ENCODE measurements at places on chromosomes 6 and 20.
A peak's percentile ranks its signal among the peaks of the same experiment; 100 is the strongest.

DNA sequence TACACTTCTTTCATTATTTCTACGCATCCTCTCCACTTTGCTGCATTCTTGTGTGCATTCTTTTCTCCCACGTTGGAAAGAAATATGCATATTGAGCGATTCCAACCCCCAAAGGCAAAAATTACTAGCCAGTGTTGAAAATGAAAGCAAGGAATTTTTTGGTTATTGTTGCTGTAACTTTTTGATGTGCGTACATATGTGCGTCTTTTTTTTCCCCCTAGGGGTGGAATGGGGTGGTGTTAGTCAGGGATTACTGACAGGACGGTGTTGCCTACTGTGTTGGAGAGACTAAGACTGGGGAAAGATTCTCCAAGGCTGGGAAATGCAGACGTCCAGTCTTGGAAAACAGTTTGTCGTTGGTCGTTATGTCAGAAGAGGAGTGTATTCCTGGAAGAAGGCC is 44.2 kb upstream of the ESR1 start:
- DNase-seq = no peak

DNA sequence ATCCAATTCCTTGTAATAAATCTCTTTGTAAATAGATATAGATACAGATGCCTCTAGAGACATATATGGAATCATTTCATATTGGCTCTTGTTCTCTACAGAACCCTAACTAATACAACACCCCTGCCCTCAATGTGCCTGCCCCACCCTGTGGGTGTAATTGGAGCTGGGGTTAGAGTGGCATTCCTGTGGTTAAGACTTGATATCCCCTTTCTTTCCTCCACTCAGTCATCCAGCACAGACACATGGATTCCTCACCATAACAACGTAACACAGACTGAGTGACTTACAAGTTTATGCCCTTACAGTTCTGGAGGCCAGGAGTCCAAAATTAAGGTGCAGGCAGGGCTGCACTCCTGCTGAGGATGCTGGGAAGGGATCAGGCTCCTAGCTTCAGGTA is 42.8 kb downstream of the C6orf118 start:
- DNase-seq = no peak

DNA sequence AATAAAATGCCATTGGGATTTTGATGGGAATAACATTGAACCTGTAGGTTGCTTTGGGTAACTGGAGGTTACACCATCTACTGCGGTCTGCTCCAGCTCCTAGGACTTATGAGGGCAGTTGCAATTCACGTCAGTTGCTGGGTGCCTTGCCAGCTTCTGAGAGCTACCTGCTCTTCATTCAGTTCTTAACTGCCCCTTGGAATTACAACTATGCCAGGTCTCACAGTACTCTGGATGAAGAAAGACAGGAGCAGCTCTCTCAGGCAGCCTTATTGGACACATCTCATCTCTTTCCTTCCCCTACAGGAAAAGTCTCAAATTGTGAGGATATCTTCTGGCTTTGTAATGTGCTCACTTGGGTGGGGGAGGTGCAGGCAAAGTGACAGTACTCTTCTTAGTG is 1643.3 kb downstream of the GRIK2 start:
- no peak for DNase-seq

GRCh38 chr6:5051394-5051793 is 33.7 kb upstream of the PPP1R3G start:
- no peak for DNase-seq

DNA sequence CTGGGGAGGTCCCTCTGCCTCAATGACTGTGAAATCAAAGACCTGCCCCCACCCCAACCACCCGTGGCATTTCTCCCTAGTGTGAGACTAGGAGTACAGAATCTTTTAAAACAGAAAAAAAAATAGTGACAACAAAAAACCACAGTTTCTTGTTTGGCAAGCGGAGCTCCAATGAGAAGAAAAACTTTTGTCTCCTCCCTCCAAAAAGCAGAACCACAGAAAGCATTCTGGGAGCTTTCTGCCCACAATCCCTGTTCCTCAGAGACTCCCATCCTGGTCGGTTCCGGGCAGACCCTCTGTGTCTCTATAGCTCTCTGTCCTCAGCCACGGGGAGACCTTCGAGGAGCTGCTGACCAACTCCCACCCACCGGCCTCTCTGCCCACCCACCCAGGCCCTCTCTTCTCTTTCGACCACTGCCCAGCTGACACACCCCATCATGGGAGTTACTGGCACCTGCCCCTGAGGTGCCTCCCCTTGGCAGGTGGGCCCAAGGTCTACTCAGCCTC is 4.9 kb downstream of the PREX1 start:
- DNase-seq = no peak

GRCh38 chr6:158810155-158811095 is 8.7 kb downstream of the EZR start:
- DNase-seq = no peak

GRCh38 chr20:49894073-49894470 is 21.3 kb downstream of the SPATA2 start:
- no peak for DNase-seq

GRCh38 chr6:7904654-7905319 is 5.8 kb downstream of the TXNDC5 start:
- no peak for DNase-seq

GRCh38 chr6:4809999-4810918 is 34.1 kb downstream of the CDYL start:
- DNase-seq = no peak

DNA sequence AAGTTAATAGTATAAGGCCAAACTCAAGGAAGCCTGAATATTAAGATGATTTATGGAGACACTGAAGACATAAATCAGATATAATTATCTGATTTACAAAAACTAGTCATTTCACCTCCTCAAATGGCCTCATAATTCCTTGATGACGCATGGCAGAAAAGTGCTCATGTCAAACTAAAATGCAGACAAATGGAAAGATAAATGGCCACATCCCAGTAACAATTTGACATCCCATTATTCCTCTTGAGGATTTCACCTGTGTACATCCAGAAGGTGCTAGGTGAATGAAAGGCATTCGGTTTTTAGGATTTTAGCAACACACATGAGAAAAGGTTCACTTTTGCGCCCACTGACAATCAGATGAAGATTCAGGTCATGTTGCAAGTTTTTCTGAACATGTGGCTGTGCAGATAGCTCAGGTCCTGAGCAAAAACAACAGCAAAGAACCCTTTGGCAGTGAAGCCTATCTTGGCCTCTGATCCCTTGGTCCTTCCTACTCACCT is 24.2 kb downstream of the SGK1 start:
- no peak for DNase-seq

- no peak for DNase-seq
These were observed 105.5 kb downstream of the DHX35 start for GRCh38 chr20:39067526-39068216.

DNA sequence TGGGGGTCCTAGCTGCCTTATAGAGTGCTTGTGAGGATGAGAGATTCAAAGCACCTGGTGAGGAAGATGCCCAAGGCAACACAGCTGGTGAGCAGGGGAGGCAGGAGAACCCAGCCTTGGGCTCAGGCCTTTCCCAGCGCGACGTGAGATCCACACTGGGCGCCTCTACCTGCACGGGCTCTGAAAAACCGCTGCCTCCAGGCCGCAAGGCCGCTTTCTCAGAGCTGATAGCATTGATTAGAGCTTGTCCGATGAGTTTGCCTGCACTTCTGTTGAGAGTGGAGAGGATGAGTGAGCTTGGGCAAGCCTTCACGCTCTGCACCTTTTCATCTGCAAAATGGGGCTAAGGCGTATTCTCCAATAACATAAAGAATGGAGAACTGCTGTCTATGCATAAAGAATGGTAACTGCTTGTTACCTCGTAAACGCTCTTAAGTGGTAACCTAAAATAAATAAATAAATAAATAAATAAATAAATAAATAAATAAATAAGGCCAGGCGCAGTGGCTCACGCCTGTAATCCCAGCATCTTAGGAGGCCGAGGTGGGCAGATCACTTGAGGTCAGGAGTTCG is 916 bp downstream of the PABPC1L start:
- DNase-seq = no peak

GRCh38 chr6:108363113-108363512 is 68.3 kb downstream of the AFG1L start:
- no peak for DNase-seq

DNA sequence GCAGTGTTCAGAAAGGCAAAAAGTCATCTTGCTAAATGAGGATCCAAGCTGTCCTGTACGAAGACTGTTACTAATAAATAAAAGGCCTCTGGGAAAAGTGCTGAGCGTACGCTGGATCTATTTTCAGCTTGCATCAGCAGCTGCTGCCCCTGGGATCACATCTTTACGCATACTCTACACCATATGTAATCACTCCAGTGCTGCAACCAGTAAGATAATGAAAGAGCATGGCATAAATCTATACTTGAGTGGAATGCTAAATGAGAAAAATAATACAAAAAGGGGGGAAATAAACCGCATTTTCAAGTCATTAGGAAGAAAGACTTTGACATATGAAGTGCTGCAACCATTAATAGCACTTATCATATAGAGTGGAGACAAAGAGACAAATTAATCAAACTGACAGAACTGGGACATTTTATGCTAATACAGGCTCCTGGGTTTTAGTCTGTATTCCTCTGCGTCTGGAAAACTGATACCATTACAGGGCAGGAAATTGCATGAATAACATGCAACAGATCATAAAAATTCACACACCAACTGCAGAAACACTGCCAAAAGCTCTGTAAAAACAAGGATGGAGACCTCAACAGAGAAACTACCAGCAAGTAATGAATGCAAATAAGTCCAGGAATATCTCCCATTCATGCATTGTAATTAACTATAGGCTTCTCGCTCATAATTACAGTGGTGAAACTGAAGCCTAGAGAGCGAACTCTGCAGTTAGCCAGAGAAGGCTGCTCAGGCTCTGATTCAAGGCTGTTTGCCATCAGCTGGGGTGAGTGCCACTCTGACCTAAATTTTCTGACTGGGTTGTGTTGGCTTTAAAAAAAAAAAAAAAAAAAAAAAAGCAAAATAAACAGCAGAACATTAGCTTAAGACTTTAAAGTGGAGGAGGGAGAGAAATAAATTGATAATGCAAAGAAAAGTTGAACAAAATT is 83.8 kb downstream of the GJA10 start:
- DNase-seq = peak; percentile 97

DNA sequence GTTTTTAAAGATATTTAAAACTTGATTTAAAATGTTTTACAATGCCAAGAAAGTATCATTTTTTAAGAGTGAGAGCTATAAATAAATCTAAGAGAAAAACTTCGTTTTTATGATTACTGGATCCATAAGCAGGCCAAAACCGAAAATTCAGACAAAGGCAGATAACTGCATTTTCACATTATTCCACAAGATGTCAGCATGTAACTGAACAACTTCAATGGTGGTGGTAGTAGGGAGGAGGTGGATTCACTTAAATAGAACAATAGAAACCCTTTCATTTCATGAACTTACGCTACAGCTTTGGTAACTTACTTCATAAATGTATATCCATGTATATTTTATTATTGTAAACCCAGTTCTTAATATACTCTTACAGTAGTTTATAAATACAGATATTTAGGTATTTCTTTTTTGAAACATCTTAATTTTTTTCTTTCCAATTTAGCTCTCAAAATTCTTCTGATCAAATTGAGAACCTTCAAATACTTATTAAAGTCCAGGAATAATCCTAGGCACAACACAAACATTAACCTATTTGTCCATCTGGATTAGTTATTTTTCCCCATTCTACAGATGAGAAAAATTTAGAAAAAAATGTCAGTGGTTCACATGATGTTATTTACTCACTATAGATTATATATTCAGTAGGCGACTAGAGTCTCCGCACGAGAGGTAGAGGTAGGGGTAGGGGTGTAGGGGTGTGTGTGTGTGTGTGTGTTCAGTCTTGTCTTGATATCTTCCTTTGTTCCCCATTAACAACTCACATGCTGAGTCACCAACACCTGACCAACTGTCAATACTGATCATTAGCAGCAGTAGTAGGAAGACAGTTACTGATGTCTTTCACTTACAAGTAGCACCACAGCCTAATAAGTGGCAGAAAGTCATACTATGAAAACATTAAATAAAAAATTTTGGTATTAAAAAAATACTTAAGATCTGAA is 111.5 kb downstream of the ARHGAP18 start:
- DNase-seq = peak; percentile 15

GRCh38 chr6:98648211-98648914 is 186.0 kb upstream of the POU3F2 start:
- no peak for DNase-seq

- DNase-seq = no peak
These were observed 36.8 kb downstream of the ZMYND8 start for GRCh38 chr20:47319517-47320252.

GRCh38 chr6:3286641-3287171 is 28.0 kb downstream of the PSMG4 start:
- DNase-seq = no peak

- DNase-seq = no peak
These were observed 994.7 kb upstream of the EPHA7 start for GRCh38 chr6:94414041-94414440.

- peak; percentile 24 for DNase-seq
These were observed 32.3 kb upstream of the PLEKHG1 start for GRCh38 chr6:150567380-150567779.

- DNase-seq = no peak
These were observed 2.1 kb downstream of the FOXP4 start for GRCh38 chr6:41548098-41548840.

DNA sequence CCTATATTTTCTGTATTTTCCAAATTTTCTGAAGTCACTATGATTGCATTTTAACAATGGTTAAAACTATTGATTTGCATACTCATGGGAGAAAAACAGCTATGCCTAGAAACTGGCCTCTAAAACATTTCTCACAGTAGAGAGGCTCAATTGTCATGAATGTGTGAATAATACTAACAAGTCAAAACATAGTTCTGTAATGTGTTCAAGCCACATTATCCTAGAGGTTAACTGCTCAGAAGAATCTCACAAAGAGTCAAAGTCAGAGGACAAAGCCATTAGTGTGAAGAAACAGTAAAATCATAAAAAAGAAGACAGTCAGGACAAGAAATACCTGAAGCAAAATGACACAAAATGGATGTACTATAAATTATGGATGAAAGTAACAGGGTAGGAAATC is 12.5 kb upstream of the ALDH8A1 start:
- DNase-seq = no peak

DNA sequence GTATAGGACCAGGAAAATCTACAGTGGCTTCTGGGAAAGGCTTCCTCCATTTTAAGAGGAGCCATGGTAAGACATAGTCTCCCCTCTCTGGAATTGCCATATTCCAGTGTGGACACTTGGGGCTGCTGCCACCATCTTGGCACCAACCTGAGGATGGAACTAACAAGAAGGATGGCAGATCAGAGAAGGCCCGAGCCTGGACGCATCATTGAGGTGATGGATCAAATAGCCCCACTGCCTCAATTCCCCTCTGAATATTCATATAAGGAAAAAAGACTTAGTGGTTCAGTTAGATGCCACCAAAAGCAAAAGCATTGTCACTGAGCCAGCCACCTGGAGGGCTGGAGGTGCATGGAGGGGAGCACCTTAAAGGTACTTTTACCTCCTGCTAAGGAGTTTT is 25.9 kb downstream of the PLAGL2 start:
- DNase-seq = no peak

DNA sequence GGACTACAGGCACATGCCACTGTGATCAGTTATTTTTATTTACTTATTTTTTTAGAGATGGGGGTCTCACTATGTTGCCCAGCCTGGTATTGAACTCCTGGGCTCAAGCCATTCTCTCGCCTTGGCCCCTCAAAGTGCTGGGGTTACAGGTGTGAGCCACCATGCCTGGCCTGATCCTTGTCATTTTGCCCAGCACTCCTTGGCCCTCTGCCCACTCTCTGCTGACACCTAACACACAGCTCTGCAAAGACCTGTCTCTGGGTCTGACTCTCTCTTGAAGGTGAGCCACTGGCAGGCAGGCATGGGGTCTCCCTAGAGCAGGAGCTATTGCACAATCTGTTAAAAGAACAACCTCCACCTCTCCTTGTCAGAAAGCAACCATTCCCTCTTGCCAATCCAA is 155.6 kb downstream of the ZFP64 start:
- no peak for DNase-seq

GRCh38 chr6:104301951-104302350 is 557.8 kb downstream of the HACE1 start:
- no peak for DNase-seq

Data from NCI-H187 treated with DMSO at 0.1 percent for 48 hours (cell line).